ENCODE measurements at places on chromosomes 1 and 21.

GRCh38 chr21:33871171-33871570 is 44.4 kb downstream of the ATP5PO start:
- peak; percentile 80 for DNase-seq

GRCh38 chr1:61173118-61173517 is 90.8 kb downstream of the NFIA start:
- no peak for DNase-seq

DNA sequence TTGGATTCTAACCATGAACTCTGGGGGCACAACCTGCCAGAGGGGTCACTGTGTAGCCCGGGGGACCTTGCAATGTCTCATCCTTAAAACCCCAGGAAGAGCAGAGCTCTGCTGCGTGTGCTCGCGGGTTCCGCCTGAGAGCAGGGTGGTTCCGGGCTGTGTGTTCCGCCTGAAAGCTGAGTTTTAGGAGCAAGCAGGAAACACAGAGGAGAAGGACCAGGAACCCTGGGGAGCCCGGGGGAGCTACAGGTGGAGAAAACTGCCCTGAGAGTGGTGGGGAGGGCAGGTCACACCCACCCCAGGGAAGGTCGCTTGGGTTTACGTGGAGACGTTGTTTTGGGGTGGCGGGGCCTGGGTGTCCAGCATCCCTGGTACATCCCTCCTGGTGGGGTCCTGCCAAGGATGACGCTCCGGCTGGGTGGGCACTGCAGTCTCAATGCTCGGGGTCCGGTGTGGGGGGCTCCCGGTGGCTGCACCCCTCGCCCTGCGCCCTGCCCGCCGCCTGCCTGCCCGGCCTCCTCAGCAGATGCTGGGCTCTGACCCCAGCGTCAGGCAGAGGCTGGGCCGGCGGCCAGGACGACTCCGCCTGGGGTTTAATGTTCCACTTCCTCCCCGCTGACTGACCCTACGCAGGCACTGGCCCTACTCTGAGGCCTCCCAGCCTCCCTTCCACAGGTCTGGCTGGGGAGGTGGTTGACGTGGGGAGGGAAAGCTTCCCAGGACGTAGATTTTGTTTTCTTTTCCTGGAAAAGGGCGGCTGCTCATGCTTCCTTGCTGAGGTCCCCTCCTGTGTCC is 17.3 kb upstream of the C1orf159 start:
- DNase-seq = no peak

GRCh38 chr1:197958438-197959305 is 41.5 kb downstream of the LHX9 start:
- DNase-seq = no peak

DNA sequence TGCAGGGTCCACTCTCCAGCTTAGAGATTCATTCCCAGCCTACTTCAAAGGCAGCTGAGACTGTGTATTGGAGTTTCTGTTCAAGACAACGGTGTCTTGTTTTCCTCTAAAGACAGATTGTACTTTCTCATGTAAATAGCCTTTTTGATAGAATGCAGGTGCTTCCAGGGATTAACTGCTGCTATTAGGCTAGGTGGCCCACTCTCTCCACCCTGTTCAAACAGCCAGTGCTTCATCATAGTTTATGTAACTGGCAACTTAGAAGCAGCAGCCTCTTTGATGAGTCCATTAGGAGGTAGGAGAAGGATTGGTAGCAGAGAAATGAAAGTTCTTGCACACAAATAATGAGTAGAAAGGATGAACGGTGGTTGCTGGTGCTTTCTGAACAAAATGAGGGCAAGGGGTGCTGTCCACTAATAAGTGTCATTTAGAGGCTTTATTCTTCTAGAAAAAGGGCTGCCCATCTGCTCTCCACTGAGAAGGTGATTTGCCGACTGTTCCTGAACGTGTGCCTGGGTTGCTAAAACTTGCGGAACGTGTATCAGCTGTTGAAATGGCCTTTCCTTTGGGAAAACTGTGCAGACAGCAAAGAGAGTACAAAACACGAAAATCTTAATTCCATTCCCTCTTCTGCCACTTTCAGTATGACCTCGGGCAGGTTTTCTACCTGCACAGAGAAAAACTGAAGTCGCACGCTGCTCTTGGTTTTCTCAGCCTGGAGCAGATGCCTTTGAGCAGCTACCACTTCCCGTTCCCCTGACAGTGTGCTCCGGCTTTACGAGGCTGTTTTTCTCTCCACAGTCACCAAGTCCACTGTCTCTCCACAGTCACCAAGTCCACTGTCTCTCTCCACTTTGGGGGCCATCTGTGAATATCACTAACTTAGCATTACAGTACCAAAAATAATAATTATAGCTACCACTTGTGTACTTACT is 228.9 kb downstream of the KIF26B start:
- no peak for DNase-seq

- no peak for DNase-seq
These were observed 76.8 kb upstream of the ANGPTL1 start for GRCh38 chr1:178947677-178947981.

GRCh38 chr1:38256072-38256471 is 209.5 kb upstream of the POU3F1 start:
- DNase-seq = no peak

- peak; percentile 33 for DNase-seq
These were observed 20.9 kb upstream of the RGL1 start for GRCh38 chr1:183783767-183784637.

GRCh38 chr1:222043444-222044292 is 301.8 kb upstream of the DUSP10 start:
- DNase-seq = peak; percentile 91

Data from HCEC 1CT (cell line).